ENCODE measurements at places on chromosomes 7 and 10.

- peak; percentile 56 for DNase-seq
These were observed 708 bp downstream of the UBN2 start for GRCh38 chr7:139231513-139232376.

DNA sequence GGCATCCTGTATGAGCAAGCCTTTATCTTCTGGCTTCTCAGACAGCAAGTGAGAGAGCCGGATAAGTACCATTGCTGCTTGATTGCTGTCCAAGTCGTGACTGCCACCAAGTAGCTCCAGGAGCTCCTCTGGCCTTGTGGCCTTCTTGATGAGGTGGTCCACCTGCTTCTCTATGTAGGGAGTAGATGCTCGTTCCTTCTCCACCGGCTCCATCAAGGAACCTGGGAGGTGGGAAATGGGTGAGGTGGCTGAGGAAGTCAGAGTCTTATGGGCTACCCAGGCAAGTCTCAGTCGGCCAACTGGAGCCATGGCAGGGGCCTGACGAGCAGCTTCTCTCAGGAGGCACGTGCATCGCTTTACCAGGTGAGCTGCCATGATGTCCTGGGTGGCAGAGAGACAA, 2.6 kb downstream of the TBRG4 start:
- no peak for DNase-seq

DNA sequence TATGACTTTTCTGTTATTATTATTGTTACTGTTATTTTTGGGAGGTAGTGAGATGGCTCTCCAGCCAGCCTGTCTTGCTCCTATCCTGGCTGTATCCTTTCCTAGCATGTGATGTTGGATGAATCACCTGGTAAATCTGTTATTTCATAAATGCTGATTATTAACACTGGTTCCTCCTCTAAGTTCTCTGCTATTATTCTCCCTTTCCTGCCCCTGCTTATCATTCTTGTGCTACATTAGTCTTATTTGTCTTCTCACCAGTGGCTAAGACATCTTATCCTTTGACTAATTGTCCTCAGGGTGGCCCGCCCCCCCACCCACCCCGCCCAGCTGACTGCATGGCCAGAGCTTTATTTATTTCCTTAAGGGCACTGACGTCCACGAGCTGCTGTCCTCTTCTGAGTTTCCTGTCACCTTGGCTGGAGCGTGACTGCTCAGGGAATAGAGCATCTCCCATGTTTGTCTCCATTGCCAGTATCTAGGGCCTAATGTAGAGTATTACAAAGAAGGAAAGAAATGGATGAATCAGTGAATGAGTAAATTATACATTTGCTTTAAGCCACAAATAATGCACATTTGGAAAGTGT, 110.1 kb upstream of the KLF6 start:
- no peak for DNase-seq

DNA sequence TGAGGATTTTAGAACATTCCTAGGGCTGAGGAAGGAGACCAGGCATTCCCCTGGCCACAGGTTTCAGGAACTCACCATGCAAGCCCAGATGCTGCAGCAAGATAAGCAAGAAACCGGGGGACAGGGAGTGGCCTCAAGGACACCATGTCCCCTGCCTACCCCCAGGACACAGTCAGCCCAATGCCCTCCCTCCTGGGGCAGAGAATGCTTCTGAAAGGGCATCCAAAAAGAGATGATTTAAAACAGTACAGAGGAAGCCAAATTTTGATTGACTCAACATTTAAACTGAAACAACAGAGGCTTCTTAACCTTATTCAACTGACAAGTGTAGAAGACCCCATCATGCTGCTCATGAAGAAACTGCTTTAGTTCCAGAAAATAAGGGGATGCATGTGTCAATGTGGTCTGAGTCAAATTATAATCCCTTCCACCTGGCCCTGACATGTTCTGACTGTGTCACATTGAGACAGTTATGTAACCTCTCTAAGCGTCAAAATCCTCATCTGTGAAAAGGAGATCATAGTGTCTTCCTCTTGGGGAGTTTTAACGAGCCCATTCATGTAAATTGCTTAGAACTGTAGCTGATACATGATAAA, 60.0 kb downstream of the ICA1 start:
- no peak for DNase-seq

DNA sequence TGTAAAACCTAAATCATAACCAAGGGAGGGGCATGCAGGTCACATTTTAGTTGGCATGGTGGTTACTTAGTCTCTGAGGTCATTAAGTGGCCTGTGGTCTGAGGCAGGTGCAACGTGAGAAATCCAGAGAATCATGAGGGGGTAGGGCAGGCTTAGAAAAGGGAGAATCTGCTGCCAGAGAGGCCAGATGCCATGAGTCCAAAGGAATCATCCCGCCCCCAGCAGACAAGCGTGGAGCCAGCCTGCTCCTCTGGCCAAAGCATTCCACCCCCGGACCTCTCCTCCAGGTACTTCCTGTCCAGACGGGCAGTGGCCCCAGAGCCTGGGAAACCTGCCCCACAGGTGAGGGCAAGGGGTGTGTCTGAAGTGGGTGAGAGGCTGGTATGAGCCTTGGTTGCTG, 196.4 kb upstream of the ZNF32 start:
- no peak for DNase-seq

DNA sequence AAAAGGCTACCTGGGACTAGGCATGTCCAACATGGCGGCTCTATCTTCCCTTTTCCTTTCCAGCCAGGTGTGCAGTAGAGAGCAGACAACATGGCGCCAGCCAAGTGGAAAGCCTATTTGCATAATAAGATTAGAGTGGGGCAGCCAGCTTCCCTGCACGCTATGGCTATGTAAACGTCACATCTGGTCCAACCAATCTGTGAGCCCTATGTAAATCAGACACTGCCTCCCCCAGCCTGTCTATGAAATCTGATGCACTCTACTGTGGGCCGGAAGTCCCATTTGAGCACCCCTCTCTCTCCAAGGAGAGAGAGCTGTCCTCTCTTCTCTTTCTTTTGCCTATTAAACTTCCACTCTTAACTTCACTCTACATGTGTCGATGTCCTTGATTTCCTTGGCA, 984.9 kb upstream of the AUTS2 start:
- no peak for DNase-seq

DNA sequence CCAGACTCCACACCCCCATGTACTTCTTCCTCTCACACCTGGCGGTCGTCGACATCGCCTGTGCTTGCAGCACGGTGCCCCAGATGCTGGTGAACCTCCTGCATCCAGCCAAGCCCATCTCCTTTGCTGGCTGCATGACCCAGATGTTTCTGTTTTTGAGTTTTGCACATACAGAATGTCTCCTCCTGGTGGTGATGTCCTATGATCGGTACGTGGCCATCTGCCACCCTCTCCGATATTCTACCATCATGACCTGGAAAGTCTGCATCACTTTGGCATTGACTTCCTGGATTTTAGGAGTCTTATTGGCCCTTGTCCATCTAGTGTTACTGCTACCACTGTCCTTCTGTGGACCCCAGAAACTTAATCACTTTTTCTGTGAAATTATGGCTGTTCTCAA, 4.8 kb downstream of the OR2A25 start:
- no peak for DNase-seq

- no peak for DNase-seq
These were observed 99.1 kb downstream of the PLCE1 start for GRCh38 chr10:94092848-94093247.

DNA sequence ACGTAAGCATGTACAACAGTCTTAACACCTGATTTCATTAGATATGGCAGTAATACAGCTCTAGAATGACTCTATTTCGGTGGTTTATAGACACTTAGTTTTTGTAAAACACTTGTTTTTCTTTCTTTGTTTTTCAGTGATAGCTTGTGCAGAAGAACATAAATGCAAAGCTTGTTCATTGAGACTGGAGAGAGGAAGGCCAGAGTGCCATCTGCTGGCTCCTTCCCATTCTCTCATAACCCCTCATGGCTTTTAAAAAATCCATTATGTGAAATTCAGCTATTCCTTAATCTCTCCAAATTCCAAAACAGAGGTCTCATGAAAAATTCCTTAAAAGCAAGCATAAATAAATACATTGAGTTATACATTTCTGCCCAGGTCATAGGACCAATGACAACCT, 76.3 kb downstream of the CACNB2 start:
- DNase-seq, result no peak

DNA sequence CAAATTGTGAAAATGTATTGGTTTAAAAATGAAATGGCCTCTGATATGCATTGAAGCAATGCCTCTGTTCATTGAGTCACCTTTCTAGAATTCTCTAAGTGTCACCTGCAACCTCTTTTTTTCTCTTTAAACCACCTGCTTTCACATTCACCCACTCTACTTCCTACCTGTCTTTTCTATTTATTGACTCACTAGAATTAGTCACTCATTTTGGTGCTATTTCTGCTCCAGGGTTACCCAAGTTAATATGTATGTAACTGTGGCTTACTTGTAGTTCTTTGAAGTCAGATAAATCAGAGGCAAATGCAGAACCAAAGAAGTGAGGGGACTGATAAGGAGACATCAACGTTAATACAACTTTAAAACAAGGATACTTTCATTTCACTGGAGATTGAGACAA, 674.7 kb downstream of the CCSER2 start:
- no peak for DNase-seq

GRCh38 chr10:52571516-52572182, 200.9 kb downstream of the MBL2 start:
- DNase-seq, result no peak

GRCh38 chr10:25575343-25575742, 358.7 kb upstream of the MYO3A start:
- no peak for DNase-seq
